ENCODE measurements at places on chromosomes 5 and 9.

- no peak for DNase-seq
These were observed 82.1 kb downstream of the DPYSL3 start for GRCh38 chr5:147427521-147428401.

DNA sequence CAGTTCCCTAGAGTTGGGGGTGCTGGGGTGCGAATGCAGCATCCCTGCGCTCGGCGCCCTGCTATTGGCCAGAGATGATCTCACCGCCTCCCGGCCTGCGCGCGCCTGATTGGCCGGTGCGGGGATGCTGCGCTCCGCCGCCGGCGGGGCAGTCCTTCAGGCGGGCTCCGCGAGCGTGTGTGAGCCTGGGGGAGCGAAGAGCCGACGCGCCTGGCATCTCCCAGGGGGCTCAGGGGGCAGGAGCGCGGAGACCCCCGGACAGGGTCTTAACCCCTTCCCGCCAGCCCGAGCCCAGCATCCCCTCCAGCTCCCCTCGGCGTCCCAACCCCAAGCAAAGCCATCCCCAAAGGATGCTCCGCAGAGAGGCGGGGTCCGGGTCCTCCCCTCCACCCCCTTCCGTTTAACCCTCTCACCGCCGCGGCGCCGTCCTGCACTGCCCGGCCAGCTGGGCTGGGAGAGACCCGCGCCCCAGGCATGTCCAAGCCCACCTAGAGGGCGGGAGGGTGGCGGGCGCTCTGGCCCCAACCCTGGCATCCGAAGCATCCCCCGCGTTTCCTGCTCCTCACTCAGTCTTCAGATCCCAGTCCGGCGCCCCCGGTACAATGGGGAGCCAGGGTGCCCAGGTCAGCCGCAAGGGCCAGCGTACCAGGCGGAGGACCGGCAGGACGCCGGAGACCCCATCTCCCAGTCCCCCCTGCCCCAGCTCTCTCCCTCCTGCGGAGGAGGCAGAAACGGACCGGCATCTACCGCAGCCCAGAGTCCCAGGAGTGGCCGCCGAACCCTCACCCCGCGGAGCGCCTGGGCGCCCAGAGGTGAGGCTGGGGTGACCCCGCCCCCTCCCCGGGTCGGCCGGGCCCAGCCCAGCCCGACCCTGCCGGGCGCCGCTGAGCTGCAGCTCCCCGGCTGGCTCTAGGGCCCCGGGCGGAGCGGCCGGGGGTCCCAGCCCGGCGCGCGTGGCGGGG lies 19.3 kb upstream of the TOR2A start:
- DNase-seq = peak; percentile 97

DNA sequence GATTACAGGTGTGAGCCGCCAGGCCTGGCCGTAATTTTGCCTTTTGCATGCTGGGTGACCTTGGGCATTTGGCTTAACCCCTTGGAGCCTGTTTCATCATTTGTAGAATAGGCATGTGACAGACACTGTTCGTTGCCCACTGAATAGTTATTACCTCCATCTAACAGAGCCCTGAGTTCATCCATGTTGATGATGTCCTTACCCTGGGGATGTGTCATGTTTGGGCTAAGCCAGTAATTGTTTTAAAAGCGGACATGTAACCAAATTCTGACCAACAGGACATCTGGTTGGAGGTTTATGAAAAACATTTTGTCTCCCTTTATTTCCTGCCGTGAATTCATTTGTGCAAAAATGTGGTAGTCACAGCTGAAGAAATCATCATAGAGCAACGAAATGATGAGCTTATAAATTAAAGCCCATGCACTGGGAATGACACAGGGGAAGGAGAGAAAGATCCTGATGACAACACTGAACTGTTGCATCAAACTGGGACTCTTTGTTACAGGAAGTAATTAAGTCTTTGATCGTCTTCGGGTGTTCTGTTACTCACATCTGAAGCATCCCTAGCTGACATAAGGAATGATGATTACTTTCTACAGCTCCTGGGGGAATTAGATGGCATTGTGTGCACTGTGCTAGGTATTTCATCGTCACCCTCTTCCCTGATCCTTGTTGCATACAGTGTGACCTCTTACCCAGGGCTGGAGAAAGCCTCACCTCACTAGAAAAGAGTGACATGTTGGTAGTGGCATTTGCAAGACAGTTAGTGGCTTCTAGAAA lies 117.8 kb downstream of the FGF18 start:
- no peak for DNase-seq

DNA sequence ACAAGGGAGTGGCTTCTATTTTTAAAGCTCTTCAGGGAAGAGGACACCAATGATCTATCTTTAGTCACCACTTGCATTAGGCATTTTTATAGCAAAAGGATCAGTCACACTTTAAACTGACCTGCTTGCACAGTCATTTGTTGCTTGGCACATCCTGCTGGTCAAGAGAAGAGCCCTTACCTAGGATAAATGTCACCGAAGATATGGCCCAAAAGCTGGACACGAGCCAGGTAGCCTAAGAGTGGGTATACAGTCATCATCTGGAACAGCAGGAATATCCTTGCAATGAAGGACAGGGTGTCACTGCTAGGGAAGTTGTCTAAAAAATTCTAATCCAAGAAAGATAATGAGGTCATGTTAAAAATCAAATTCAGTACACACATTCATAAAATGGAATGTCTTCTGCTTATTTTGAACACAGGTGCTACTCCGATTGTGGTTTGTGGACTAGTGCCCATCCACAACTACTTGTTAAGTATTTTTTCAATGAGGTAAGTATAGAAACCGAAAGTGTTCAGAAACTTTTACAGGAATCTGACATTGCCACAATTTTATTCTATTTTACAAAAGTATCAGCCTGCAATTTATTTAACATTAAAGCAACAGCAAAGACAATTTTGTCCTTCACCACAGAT lies 78.4 kb downstream of the SLC38A9 start:
- DNase-seq = no peak
